Stimulated activated CD4-positive, alpha-beta T cell treated with anti-CD3 and anti-CD28 coated beads, Interleukin-12 subunit alpha, Interleukin-12 subunit beta, amount 100 ng/mL, for 48 hours (primary cell): ENCODE measurements at places on chromosomes 3 and 15.

GRCh38 chr15:72057548-72058091 lies 60.3 kb downstream of the MYO9A start:
- no peak for DNase-seq

DNA sequence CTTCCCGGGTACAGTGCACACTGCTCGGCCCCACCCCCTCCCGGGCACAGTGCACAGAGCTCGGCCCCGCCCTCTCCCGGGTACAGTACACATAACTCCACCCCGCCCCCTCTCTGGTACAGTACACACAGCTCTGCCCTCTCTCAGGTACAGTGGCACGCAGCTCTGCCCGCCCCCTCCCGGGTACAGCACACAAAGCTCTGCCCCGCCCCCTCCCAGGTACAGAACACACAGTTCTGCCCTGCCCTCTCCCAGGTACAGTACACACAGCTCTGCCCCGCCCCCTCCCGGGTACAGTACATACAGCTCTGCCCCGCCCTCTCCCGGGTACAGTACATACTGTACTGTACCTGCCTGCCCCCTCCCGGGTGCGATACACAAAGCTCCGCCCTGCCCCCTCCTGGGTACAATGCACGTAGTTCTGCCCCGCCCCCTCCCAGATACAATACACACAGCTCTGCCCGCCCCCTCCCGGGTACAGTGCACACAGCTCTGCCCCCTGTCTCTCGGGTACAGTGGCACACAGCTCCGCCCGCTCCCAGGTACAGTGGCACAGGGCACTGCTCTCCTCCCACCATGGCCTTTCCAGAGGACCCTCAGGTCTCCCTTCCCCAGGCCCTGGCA lies 16.4 kb upstream of the PRR20G start:
- DNase-seq, result no peak

DNA sequence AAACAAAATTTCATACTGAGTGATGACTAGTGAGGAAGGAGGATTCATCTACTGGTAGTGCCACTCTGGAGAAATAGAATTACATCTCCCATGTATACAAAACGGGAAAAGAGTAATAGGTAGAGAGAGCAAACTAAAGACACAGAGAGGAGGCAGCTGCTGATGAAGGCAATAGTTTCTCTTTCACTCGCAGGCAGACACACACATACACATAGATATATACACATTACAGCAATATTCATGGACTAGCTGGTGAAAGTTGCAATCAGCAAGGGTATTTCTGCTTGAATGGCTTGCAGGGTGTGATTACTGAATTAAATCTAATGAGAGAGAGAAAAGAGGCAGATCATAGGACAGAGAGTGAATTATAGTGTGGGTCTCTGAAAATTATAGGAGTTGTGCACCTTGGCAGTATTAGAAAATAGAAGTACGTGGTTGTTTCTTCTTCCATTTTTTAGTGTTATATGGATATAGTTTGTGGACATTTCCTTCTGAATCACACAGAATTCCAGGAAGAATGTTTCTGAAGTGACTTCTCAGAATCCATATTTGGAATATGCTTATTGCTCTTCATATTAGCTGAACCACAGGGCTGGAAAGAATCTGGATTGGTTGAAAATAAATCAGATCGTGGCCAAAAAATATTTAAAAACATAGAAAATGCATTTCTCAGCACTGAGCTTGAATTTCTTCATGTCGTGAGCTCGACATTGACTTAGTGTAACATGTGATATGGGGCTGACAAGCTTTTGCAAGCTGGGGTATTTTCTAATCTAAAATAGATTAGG lies 991.2 kb downstream of the TUSC7 start:
- no peak for DNase-seq

GRCh38 chr3:138092023-138092422 lies 23.4 kb downstream of the DZIP1L start:
- DNase-seq, result no peak
